ENCODE measurements at places on chromosomes 4 and X.

GRCh38 chrX:19566359-19567222 is 51.3 kb upstream of the MAP3K15 start:
- DNase-seq, result peak; percentile 91

DNA sequence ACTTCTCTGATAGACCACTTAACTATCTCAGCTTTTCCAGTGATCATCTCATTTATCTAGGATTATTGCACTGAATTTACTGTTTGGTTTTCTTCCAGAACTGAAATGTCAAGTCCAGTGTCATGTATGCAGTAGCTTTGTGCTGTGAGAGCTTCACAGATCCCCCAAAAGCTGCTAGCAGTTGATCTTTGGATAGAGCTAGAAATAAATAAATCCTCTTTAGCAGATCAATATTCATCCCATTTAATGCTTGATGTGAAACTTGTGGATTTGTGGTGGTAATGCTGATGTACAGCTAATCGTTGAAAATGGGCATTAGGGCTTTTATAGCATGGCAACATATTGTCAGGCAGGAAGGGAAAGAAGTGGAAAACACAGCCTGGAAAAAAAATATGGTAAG is 509.6 kb upstream of the FAM241A start:
- no peak for DNase-seq

- no peak for DNase-seq
Observed at GRCh38 chrX:19931146-19931545, 43.7 kb upstream of the SH3KBP1 start.

GRCh38 chr4:87122252-87122651 is 98.2 kb downstream of the KLHL8 start:
- no peak for DNase-seq

GRCh38 chr4:24910499-24910898 is 2.3 kb downstream of the CCDC149 start:
- no peak for DNase-seq

GRCh38 chr4:147863111-147863747 is 131.3 kb downstream of the ARHGAP10 start:
- no peak for DNase-seq
